Large intestine (tissue), 12 donors: ENCODE measurements at places on chromosomes 5 and 9. TPM values are rescaled to one million over a fixed set of nuclear protein-coding genes. Genes with fewer than 3 reads are reported as not detected.
A peak's percentile ranks its signal among the peaks of the same experiment; 100 is the strongest.

TAS2R1 gene
- not detected for polyA plus RNA-seq

SPAG8 gene
- 1.4 TPM for polyA plus RNA-seq

BTNL8 gene
- 135 TPM for polyA plus RNA-seq

ZNF462 gene
- 12.4 TPM for polyA plus RNA-seq

DNA sequence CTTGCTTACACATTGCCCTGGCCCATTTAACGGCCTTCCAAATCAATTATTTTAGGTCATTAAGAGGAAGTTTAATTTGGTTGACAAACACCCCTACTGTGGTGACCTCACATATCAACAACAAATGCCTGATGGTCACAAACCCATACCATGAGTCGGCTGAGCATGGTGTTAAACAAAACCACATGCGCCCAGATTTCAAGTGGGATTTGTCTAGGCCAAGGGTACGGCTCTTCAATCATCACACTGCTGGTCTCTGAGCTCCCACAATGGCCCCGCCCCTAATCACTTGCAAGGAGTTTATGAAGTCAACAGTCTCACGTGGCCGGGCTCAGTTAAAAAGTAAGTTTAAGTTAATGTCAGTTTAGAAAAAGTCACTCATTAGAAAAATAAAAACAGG lies 243.8 kb downstream of the CRB2 start:
- no peak for DNase-seq

GRCh38 chr5:172110921-172111851 lies 76.8 kb downstream of the STK10 start:
- peak; percentile 87 for DNase-seq

DNA sequence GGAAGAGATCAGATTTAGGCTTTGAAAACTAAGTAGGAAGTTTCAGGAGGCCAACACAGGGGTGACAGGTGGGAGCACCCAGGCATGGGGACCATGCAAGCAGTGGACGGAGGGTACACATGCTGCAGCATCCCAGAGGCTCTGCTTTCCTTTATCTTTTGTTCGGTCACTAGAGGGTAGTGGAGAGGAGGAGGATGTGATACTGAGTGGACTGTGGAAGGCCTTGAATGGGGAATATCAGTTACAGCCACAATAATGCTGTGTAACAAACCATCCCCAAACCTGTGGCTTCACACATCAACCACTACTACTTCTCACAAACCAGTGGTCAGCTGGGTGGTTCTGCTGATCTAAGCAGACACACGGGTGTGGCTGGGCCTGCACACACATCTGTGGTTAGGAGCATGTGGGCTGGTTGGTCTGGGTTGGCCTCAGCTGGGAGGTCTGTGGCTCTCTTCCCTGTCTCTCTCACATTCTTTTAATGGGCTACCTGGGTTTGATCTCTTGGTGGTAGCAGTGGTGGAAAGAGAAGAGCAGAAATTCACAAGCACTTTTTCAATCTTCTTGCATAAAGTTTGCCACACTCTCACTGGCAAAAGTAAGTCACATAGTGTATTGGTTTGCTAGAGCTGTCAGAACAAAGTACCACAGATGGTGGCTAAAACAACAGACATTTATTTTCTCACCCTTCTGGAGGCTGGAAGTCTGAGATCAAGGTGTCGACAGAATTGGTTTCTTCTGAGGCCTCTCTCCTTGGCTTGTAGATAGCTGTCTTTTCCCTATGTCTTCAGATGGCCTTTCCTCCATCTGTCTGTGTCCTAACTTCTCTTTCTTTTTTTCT lies 238.7 kb downstream of the AGTPBP1 start:
- no peak for DNase-seq

GRCh38 chr9:86116425-86116824 lies 17.1 kb upstream of the GOLM1 start:
- no peak for DNase-seq

- peak; percentile 60 for DNase-seq
These were observed 28.3 kb upstream of the NIPAL4 start for GRCh38 chr5:157431544-157432200.

WDR38 gene
- polyA plus RNA-seq = not detected

DNA sequence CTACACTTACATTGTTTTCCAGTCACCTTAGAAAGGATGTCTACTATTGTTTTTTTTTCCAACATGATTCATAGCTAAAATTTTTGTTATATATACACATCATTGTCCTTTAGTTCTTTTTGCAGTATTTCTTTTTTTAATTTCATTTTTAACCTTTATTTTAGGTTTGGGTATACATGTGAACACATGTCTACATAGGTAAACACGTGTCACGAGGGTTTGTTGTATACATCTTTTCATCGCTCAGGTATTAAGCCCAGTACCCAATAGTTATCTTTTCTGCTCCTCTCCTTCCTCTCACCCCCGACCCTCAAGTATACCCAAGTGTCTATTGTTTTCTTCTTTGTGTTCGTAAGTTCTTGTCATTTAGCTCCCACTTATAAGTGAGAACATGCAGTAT lies 19.0 kb downstream of the IFNA5 start:
- no peak for DNase-seq

DNA sequence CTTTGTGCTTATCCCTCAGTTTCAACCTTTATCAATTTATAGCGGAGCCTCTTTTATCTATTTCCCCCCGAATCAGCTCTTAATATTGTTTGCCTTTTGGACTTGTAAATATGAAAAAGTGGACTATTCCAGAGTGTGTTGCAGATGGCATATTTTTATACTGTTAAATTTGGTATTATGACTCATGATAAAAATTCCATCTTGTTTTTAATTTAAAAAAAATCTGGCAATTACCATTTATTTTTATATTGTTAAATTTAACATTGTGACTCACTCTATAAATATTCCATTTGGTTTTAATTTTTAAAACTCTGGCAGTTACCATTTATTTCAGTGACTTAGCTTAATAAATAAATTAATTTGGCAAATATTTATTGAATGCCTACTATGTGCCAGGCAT lies 37.5 kb downstream of the RBM27 start:
- no peak for DNase-seq

SPINK5 gene
- 0.70 TPM for polyA plus RNA-seq

DNA sequence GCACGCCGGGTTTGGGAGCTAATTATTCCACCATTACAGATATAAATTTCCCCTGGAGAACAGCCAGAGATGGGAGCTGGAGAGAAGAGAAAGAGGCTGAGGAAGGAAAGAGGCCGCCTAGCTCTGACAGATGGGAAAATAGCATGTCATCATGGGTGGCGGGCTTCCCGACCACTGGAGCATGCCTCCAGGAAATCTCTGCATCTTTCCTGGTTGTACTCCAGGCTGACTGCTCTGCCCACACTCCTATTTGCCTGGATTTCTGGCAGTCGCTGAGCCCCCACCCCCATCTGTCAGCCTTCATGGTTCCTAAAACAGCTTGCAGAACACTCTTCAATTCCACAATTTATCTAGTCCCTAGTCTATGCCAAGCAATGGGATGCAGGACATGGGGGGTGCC lies 14.3 kb upstream of the GABRP start:
- DNase-seq = no peak

IFNA6 gene
- not detected for polyA plus RNA-seq

GRCh38 chr9:108963459-108964143 lies 29.4 kb downstream of the ABITRAM start:
- no peak for DNase-seq

CCDC171 gene
- 3.7 TPM for polyA plus RNA-seq

DNA sequence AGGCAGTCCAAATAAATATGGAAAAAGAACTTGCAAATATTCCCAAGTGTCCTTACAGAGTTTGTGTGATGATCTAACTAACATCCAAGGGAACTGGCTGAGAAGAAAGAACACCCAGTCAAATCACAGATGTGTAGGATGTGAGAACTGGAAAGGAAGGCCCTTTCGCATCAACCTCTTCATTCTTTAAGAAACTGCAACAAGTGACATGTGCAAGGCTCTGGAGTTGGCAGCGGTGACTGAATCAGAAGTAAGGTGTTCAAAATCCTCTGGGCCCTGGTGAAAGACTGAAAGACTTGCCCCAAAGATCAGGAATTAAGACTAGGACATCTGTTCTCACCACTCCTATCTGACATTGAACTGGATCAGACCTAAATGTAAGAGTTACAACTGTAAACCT lies 88.7 kb downstream of the RAPGEF1 start:
- DNase-seq = no peak

DNA sequence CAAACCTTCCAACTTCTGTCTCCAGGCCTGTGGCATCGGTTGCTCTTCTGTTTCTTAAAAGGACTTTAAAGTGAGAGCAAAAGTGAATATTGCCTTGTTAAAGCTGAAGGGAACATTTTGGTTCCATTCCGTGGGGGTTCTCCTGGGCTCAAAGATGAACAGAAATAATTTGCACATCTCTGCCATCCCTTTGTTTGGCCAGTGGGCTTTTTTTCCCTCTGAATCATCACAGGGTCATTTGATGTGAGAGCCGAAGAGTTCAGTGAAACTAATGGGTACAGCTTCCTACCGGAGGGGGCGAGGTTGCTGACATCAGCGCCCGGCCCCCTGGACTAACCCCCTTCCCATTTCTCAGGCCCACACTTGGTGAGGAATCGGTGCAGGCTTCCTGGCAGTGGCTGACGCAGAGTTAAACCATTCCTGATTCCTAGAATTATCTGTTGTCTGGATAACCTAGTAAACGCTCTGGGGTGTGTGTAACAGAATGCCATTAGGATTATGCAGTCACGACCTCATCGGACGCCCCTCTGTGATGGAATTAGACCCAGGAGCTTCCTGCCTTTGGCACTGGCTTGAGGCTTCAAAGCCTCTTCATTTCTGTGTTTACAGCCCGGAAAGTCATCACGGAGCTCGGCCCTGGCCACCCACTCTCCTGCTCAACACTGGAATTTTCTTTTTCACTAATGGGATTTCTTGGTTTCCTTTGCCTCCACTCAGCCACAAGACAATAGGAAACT lies 61.6 kb upstream of the RPL26L1 start:
- no peak for DNase-seq

DNA sequence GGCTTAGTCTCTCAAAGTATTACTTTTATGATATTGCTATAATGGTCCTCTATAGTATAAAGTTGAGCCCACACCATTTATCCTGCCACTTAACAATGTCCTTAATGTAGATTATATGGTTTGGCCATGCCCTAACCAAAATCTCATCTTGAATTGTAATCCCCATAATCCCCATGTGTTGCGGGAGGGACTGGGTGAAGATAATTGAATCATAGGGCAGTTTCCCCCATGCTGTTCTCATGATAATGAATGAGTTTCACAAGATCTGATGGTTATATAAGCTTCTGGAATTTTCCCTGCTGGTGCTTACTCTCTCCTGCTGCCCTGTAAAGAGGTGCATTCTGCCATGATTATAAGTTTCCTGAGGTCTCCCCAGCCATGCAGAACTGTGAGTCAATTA lies 498.8 kb downstream of the RAB3C start:
- DNase-seq = no peak

ADAMTS12 gene
- polyA plus RNA-seq = 4.2 TPM

DNA sequence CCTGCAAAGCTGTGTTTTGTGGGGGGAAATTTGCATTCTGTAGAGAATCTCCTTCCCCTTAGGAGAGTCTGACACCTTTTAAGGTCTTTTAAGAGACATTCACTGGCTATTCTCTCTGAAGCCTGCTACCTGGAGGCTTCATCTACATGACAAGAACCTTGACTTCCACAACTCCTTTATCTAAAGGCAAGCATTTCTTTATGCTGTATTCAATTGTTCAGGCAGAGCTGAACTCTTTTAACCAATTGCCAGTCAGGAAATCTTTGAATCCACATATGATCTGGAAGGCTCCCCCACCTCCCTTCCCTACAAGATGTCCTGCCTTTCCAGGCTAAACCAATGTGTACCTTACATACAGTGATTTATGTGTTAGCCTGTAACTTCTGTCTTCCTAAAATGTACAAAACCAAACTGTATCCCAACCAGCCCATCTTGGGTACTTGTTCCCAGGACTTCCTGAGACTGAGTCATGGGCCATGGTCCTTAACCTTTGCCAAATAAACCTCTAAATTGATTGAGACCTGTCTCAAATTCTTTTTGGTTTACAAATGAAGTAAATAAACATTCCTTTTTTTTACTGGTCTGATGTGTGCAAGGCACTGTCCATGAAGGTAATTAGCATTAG lies 9.9 kb downstream of the C9orf85 start:
- DNase-seq = no peak

DNA sequence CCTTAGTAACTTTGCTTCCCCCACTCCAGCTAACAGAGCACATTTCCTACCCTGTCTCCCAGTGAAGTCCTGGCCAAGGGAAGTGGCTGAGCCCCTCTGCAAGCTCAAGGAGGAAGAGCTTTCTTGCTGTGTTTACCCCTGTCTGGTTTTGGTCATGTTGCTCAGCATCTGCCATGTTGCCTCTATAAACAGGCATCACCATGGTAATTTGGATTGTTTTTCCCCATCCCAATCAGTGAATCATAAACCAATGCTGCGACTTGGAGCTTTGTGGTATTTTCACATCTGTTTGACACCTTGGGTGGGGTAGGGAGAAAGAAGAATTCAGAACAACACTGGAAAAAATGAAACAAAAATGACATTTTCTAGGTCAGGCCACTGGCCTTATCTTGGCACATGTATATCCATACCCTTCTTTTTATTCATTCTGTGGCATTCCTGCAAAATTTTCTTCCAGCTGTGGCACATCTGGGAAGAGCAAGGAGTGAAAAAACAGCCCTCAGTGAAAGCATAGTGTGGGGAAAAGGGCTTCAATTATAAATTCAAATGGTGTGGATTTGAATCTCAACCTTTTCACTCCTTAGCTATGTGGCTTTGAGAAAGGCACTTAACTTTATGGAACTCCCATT lies 42.5 kb downstream of the SLIT3 start:
- no peak for DNase-seq

DNA sequence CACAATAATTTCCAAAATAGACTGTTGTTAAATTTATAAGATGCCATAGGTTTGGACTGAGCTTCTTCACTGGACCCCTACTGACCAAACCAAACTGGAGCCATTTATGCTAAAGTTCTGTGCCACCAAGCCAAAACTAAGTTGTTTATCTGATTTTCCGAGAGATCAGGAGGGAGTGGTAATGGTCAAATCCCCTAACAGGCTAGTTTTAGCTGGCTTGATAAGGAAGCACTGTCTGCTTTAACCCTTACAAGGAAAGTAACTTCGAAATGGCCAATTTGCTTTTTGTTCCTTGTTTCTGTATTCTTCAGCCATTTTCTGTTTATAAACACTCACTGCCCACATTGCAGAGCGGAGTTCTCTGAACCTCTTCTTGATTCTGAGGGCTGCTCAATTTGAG lies 246.8 kb upstream of the TUT7 start:
- no peak for DNase-seq

CNTLN gene
- polyA plus RNA-seq = 4.5 TPM

CTXN3 gene
- polyA plus RNA-seq = not detected

GRCh38 chr5:168273056-168273980 lies 18.1 kb upstream of the WWC1 start:
- DNase-seq = no peak

DNA sequence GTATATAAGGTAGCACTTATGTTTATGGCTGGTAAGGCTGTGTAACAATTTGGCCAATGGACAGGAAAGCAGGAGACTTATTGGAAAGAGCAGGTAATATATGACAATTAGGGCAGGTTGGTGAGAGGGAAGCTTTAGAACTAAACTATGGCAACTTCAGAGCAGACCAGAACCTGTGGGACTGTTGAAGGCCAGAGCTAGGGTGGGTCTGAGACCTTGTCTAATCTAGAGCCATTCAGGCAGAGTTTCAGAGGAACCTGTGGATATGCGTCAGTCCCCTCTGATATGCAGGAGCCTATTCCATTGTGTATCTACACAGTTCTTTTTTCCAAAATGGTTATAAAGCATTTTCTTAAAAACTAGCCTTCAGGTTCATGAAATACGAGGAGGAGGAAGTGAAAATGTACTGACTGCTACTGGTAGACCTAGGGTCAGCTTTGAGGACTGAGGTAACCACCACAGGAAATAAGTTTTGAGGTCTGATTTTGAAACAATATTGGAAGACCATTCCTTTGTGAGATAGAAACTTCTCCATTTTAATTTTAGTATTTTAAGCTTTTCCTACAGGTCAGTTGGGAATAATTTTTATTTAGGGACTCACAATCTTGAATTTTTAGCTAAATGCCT lies 37.6 kb downstream of the ELL2 start:
- no peak for DNase-seq
